ENCODE measurements at places on chromosomes 7 and 10.

DNA sequence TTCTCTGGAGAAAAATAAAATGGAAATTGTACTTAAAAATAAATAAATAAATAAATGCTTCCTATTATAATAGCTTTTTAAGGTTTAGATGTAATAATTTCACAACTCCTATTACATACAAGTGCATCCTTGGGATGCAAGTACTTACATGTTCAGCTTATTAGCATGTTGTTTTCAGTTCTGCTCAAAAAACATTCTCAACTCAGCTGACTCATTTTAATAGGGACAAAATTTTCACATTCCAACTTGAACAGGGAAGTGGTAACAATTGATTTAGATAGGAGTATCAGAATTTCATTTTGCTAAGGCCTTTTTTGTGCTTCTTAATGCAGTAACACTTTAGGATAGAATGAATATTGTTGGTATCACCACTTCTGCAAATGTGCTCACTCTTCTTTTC lies 16.7 kb upstream of the PAPSS2 start:
- no peak for DNase-seq

GRCh38 chr10:28256776-28257175 lies 46.1 kb downstream of the MPP7 start:
- DNase-seq, result no peak

DNA sequence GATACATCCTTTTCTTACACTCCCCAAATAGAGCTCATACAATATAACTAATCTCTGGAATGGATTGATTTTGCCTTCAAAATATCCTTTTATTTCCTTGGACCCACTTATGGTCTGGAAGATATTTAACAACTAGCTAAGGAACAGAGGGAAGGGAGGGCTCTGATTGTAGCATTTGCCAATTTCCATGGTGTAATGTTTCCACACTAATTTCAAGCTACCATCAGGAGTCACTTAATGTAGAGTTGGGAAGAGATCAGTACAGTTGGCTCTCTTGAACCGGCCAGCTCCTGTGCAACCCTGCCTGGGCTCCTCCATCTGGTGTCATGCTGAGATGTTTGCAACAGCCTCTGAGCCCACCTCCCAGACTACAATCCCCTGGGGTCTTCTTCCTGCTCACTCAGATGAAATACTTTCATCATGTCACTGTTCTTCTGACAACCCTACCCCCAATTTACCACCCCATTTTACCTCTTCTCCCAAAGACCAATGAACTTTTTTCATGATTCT lies 8.0 kb upstream of the IL6 start:
- DNase-seq, result no peak

GRCh38 chr10:112216966-112217365 lies 33.4 kb upstream of the GPAM start:
- DNase-seq, result no peak

DNA sequence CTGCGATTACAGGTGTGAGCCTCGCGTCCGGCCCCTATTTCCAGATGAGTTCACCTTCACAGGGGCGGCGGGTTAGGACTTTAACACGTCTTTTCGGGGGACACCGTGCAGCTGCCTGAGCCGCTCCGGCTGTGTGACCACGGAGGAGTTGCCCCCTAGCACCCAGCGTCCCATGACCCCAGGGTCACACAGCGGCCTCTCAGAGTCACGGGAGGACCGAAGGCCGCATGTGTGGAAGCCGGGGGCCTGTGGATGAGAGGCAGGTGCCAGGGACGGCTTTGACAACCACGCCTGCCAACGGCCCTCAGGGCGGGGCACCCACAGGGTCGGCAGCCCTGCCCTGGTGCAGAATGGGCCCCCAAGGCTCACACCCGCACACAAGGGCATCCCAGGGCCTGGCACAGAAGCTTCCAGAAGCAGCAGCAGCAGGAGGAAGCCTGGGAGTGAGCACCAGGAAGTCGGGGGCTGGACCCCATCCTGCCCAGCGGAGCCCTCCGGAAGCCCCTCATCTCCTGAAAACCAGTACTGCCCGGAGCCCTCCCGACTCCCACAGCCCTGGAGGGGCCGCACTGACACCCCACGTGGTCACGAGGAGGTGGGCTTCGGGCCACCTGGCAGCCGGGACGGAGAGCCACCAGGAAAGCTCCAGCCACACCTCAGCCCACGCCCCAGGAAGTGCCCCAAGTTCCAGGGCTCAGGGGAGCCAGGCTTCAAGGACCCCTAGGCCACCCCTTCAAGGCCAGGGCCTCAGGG lies 32.7 kb downstream of the ADAP1 start:
- no peak for DNase-seq

GRCh38 chr7:30726296-30727006 lies 25.5 kb upstream of the INMT start:
- DNase-seq, result no peak

DNA sequence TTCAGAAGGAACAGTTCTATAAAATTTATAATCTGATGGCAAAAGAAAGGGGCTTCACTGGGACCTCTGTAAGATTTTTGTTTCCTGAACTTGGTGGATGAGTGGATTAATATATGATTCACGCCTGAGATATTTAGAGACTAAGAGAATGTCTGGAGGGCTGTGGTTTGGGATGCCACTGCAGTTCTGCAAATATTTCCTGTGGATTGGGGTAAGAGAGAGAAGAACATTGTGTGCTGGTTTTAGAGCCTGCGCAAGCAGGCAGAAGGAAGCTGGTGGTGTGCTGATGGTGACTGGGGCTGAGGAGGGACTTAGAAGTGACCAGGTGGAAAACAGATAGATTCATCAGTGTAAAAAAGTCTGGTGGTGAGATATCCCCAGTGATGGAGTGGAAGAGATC lies 87.0 kb downstream of the SUGCT start:
- peak; percentile 96 for DNase-seq

GRCh38 chr7:22597844-22598243 lies 97.9 kb upstream of the STEAP1B start:
- DNase-seq, result peak; percentile 92

DNA sequence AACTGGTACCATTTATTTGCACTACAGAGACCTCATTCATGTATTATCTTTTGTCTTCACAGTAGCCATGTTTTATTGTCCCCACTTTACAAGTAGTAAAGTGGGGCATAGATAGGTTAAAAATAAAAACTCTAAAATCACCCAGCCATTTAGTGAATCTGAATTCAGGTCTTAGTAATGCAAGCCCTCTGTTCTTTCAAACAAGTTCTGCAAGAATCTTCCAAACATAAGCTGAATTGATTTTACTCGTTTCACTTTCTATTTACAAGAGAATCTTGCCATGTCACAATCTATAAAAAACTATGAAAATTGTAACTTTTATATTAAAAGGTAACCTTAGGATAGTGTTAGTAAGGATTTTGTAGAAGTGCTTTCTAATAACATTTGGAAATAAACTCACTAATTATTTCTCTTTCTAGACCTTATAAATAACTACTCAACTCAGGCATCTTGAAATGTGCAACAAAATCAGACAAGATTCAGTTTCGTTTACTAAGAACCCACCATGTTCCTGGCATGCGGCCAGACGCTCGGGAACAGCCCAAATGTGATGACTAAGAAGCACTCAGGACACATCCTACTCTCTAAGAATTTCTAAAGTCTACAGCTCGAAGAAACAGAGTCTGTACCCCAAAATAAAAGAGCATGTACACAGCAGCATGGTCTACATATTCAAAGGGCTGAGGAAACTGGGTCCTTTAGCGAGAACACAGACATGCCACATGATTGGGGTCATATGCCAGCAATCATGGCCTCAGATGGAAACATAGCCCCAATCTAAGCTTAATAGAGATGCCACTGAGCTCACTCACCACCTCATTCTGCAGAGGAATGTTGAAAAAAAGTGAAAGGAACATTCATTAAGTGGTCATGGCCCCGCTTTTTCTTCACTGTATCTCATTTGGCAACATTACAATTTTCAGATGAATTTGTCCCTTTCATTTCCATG lies 167.6 kb downstream of the AMPH start:
- DNase-seq, result peak; percentile 92

GRCh38 chr7:75957021-75957736 lies 37.2 kb downstream of the TMEM120A start:
- DNase-seq, result no peak

DNA sequence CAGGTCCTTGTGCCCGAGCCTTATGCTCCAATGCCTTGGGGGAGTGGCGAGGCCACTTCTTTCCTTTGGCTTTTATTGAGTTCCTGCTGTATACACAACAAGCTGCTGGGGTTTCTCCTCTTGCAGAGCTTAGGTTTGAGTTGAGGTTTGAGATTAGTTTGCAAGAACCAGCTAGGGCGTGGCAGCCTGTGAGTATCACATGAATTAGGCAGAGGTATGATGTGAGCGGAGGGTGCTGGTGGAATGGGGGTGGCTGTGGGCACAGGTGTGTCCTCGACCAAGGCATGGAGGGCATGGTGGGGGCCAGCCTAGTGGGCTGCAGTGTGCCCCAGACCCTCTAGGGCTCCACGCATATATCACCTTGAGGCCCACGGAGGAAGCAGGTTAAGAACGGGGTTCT lies 123.3 kb downstream of the DOCK1 start:
- no peak for DNase-seq

DNA sequence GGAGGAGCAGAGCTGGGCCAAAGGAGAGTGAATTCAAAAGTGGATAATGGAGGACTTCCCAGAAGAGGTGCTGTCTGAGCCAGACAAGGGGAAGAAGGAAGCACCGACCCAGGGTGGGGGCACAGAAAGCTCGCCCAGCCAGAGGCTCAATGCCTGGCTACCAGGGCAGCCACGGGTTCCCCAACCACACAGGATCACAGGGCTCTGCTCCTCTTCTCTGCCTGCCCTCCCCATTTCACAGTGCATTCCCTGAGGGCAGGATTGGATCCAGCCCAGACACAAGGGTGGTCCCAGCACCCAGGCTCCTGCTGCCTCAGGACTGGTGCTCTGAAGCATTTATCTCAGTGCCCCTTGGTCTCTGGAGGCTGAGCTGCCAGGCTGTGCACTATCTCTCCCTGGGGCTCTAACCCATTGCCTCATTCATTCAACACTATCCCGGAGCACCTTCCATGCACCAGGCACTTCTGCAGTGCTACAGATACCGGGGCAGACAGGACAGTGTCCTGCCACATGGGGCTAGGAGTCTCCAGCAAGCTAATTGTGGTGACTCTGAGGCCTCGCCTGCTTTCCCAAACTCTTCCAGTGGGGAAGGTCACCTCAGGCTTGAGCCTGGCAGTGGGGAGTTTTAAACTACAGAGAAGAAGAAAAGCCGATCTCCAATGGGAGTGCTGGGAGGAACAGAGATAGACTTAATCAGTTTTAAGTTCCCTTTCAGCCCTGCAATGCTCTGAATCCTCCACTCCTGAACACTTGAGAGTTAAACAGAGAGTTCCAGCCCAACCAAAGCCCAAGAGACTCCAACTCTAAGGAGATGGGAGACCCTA lies 201.8 kb upstream of the ZMIZ1 start:
- no peak for DNase-seq

DNA sequence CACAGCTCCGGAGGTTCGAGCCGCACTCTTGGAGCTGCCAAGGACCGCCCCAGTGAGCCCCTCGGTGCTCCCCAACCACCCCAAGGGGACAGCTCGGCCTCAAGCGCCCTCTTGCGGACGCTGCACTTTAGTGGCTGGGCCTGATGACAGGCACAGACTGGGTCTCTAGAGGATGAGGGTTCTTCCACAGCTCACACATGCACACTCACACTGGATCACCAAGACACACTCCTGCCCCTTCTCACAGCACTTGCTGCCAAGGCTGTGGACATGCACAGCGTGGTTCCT lies 2.1 kb downstream of the RET start:
- peak; percentile 9 for DNase-seq

DNA sequence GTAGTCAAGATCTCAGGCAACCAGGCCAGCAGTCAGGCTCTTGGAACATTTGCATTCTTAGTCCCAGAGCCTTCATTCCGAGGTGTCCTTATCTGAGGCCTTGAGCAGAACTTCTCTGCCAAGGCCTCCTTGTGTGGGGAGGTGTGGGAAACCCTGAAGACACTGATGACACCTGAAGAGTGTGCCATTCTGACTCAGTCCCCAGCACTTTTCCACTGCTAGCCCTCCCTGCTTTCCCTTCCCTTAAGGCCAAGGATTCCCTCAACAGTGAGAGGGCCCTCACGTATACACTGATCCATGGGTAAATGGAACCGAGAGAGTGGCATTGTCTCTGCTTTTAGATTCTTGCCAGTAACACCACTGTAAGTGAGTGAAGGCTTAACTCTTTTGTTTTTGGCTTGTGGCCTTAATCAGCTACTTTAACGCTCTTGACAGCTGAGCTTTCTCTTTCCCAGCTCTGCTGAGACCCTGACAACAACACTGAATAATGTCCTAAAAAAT lies 30.3 kb downstream of the TRDMT1 start:
- DNase-seq, result no peak

DNA sequence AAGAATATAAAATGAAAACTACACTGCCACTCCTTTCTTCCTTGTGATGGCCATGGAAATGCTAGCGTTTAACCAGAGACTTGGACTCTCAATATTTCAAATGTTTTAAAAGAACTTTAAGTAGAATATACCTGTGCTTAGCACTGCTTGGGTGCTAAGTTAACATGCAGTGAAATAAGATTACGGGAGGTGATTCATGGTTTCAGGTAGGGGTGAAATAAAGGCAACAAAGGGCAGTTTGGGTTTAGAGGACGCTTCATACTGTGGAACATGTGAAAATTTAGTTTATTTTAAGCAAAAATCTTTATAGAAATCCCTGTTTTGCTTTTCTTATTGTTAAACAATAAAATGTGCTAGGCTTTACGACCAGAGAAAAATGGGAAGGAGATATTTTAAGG lies 94.0 kb downstream of the PTPRZ1 start:
- no peak for DNase-seq

DNA sequence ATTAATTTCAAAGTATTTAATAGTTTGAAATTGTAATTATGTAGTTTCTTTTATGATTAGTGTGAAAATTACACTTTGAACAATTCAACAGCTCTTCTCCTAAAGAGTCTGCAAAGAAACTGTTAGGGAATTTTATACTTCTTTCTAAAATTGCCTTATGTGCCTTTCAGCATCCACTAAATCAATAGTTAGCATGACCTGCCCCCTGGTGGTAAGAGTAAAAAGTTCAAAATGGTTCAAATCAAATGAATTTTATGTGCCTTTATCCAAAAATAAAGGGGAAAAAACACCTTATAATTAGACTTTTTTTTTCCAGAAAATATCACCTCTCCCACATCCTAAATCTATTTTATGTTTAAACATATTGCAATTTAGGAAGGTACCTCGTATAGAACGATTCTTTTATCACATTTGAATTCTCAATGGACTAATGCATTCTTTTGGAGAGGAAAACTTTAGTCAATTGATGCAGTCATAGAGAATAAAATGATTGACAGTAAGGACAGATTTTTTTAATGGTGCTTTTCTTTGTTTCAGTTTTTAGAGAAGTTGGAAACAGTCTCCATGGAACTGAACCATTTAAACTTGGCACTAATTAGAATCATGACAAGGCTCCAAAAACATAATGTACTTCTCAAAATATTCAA lies 163.7 kb downstream of the SEMA3D start:
- peak; percentile 39 for DNase-seq

DNA sequence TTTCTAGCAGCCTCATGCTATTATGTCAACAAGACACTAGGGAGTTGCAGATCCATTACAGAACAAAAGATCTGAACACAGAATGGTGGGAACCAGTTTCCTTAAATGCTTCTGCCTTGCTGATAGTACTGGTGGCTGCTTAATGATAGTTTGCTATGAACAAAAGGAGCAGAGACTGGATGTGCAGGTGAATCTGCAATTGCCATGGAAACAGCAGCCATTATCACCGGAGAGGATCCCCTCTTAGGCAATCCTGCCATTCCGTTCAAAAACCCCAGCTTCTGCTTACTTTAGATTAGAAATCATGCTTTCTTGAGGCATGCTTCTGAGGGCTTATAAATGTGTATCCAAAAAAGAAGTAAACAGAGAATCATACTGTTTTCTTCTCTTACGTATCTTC lies 80.0 kb upstream of the PRKAR2B start:
- DNase-seq, result no peak
